ENCODE measurements at places on chromosomes 5 and 9. TPM values are rescaled to one million over a fixed set of nuclear protein-coding genes. Genes with fewer than 3 reads are reported as not detected.

The WHRN gene
- total RNA-seq = 3.0 TPM

The CCDC69 gene
- total RNA-seq = 193 TPM

The OTP gene
- total RNA-seq = not detected

The PDE8B gene
- 53.1 TPM for total RNA-seq

The PURA gene
- 16.9 TPM for total RNA-seq

The WNK2 gene
- total RNA-seq = 0.28 TPM

The PFN3 gene
- not detected for total RNA-seq

The SPATA31C2 gene
- not detected for total RNA-seq

GRCh38 chr5:178123966-178124925 is 6.6 kb upstream of the RMND5B start:
- no peak for DNase-seq

DNA sequence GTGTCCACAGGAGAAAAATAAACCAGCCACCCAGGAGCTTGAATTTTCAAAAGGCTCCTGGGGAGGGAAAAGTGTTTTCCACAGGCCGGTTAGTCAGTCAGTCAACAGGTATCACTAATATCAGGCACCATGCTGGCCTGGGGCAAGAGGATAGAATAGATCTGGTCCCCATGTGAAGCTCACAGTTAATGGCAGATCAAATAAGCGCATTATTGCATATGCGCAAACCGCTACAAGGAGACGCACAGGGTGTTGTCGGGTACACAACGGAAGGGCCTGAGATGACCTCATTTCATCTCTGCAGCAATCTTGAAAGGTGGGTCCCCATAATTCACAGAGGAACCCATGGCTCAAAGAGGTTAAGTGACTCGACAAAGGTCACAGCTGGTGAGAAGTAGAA is 260.7 kb downstream of the CRB2 start:
- DNase-seq = no peak

- DNase-seq = no peak
These were observed 12.9 kb upstream of the SLC34A1 start for GRCh38 chr5:177371120-177372033.

- DNase-seq = no peak
These were observed 147.0 kb upstream of the ZNF366 start for GRCh38 chr5:72654231-72654630.

DNA sequence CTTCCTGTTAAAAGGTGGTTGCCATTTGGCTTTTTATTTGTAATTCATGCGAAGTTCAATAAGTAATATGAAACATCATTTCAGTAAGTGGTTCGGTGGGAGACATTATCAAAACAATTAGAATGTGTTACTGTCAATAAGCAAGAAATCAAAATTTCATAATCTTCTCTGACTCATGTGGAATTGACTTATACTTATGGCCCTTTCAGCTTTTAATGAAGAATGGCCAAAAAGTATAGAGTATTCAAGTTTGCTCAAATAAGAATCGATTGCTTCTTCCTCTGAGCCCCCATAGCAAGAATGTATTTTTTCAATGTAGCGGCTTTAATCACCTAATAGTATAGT is 174.5 kb downstream of the AOPEP start:
- no peak for DNase-seq

DNA sequence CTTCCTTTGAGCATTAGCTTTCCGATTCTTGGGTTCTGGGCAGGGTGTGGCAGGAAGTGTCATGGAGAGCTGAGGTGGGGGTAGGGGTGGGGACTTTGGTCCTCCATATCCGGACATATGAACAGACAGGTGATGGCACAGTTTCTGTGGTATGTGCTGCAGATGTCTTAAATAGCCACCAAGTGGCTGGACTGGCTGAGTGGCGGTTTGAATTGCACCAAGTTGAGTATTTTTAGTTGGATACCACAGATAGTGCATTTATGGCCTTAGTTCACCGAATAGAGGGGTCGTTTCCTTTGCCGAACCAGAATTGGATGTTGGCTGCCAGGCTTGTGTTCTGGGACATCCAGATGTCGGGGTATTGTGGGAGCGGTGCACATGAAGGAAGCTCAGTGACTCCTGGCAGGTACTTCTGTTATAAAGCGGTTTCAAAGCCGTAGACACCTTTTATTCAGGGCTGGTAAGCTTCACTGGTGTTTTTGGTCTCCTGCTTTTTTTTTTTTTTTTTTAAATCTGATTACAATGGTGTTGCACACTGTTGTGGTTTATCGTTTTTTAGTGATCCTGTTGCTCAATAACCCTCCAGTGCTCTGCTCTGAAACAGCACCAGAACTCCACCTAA is 15.1 kb upstream of the TNFAIP8 start:
- DNase-seq = no peak

- no peak for DNase-seq
These were observed 2225.3 kb upstream of the C9orf72 start for GRCh38 chr9:29798599-29798998.

DNA sequence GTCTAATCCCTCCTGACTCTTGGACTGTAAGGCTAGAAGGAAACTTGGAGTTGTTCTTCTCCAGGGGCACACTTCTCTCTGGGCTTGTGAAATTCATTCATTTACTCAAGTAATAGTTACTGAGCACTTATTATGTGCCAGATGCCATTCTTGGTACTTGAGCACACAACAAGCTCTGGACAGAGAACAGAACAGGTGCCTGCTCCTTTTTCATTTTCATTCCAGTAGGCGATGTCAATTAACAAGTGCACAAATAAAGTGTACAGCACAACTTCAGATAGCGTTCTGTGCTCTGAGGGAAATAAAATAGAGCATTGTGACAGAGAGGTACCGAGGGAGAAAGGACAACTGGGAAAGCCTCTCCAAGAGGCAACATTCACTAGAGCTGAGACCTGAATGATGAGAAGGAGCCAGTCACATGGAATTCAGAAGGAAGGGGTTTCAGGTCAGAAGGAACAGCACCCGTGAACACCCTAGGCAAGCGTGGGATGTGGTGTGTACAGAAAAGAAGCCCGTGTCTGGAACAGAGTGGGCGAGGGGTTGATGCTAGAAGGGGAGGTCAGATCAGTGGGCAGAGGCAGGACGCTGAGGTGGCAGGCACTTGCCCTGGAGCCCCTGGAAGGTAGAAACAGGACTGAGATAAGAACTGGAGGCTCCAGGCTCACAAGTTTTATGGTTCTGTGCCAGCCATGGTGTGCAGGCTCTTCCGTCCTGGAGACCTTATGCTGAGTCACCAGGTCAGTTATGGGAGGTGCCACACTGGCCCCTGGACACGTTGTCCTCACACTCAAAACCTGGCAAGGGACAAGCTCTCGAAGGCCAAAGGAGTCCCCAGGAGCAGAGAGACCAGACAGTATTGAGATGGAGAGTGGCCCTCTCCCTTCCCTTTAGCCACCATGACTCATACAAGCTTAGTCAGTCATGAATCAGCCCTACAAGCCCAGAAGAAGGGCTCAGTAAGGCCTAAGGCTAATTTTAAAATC is 7.2 kb upstream of the ABLIM3 start:
- no peak for DNase-seq

GRCh38 chr5:86623785-86624483 is 6.2 kb downstream of the COX7C start:
- no peak for DNase-seq

GRCh38 chr9:128224877-128225276 is 21.7 kb downstream of the DNM1 start:
- no peak for DNase-seq

GRCh38 chr5:115317320-115317719 is 20.9 kb upstream of the CCDC112 start:
- DNase-seq = no peak

Data from omental fat pad (tissue), 4 donors.